ENCODE measurements at places on chromosomes 6 and 20.

DNA sequence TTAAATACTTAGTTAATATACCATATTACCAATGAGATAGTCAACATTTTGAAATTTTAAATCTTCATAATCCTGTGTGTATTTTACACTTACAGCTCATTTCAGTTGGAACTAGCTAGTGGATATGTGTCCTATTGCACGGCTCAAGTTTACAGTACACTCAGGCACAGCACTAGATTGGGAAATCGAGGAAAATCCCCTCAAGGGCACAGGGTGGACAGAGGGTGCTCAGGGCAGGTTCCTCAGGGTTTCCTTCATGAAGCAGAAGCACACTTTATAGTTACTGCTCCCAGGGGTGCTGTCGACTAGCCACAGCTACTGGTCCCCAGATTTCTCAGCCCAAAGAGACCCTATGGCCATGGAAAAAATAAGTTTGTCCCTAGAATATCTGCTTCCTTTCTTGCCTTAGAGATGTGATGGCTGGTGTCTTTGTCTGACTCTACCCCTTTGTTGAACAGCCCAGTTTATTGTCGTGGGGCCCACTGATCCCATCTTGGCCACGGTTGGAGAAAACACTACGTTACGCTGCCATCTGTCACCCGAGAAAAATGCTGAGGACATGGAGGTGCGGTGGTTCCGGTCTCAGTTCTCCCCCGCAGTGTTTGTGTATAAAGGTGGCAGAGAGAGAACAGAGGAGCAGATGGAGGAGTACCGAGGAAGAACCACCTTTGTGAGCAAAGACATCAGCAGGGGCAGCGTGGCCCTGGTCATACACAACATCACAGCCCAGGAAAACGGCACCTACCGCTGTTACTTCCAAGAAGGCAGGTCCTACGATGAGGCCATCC lies 1.5 kb downstream of the BTN2A1 start:
- DNase-seq: no peak

GRCh38 chr20:63212792-63213191 lies 3.1 kb downstream of the YTHDF1 start:
- DNase-seq: no peak

DNA sequence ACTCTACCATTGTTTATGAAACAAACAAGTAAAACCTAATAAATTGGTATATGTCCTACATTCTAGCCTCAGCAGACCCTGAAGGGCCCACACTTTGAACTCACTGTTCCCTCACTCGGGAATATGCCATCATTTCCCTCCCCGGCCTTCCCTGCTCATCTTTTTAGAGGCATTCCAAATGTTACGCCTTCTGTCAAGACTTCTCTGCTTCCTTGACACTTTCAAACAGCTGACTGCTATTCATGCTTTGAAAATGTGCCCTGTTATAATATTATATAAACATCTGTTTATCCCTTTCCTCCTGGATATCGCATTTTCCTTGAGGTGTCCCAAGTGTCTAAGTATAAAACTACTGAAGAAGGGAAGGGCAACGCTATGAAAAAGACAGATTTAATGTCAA lies 249.5 kb upstream of the THEMIS start:
- no peak for DNase-seq

- no peak for DNase-seq
These were observed 548 bp upstream of the HLA-DRA start for GRCh38 chr6:32439139-32439538.

GRCh38 chr6:11460837-11461661 lies 76.5 kb upstream of the TMEM170B start:
- peak; percentile 18 for DNase-seq

DNA sequence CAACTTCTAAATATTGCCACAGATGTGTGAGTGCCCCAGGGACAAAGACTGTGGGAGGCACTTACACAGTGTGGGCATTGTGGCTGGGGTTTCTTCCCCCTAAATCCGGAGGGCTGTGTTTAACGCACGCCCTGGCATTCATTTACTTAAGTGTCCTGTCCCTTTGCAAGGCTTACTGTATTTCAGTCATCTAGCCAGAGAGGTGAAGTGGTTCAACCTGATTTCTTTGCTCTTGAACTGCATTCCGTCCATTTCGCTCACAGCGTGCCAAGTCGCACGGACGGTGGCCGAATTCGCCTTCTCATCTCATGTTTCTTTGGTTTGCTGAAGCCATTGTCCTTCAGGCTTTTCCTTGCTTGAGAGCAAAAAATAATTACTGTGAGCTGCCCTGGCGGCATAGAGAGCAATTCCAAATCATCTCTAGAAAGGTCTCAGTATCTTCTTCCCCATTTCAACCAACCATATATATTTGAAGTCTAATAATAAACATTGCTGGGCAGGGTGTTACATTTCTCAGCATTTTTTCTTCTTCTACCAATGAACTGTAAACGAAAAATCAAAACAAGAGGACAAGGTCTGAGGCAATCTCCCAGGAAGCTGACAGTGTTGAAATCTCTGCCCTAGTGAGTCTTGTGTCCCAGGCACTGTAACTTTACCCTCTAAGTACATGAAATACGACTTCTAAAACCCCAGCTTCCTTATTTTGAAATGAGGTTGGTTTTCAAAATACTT lies 16.9 kb downstream of the SYTL3 start:
- DNase-seq: no peak

- DNase-seq: no peak
These were observed 71.3 kb downstream of the TRERF1 start for GRCh38 chr6:42380228-42380979.

DNA sequence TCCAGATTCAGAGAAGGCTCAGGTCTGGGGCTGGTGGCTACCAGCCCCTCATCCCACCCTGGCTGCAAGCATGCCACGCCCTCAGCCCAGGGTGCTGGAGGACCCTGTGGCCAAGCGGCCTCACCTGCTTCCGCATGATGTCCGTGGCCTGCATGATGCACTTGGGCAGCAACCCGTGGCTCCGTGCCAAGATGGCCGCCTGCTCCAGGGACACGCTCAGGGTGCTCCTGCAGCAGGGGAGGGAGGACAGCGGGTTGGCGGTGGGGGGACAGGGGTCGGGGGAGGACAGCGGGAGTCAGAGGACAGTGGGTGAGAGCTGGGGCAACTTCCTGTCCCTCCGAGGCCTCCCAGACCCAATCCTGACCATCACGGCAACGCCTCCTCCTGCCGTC lies 200.1 kb downstream of the PREX1 start:
- DNase-seq: no peak

DNA sequence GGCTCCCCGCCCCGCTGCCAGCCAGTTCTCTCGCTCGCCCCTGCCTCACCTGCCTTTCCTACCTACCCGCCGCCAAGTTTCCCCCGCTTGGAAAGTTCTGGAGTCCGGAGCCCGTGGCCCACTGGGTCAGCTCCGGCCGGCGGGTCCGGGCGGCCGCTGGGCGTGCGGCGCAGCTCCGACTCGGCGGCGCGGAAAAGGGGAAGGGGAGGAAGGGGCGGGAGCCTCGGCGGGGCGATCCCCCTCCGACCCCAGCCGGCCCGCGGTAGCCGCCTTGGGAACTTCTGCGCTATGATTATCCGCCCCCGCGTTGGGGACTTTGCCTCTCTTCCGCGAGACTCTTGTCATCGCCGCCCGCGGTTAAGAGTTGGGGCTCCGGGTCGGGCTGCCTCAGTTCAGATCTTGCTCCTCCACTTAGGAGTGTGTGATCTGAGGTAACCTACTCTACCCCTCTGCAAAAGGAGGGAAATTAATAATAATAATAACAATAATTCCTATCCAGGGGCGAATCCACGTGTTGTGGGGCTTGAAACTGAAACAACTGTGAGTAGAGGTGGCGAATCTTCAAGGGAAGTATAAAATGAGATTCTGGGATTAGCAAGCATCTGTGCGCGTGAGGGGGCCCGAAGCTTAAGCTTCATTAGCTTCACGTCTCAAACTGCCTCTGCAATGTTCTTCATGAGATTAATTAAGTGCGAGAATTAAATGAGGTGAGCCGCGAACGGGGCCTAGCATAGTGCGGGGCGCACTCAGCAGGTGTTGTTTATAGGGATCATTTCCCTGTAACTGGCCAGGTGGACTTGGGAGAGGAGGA lies 30.8 kb downstream of the SF3B5 start:
- peak; percentile 58 for DNase-seq

- no peak for DNase-seq
These were observed 30.8 kb downstream of the KDM1B start for GRCh38 chr6:18186033-18186432.

GRCh38 chr6:43217351-43217750 lies 11.9 kb downstream of the DNPH1 start:
- no peak for DNase-seq

- DNase-seq: no peak
These were observed 5.8 kb upstream of the PLTP start for GRCh38 chr20:45917790-45918141.

DNA sequence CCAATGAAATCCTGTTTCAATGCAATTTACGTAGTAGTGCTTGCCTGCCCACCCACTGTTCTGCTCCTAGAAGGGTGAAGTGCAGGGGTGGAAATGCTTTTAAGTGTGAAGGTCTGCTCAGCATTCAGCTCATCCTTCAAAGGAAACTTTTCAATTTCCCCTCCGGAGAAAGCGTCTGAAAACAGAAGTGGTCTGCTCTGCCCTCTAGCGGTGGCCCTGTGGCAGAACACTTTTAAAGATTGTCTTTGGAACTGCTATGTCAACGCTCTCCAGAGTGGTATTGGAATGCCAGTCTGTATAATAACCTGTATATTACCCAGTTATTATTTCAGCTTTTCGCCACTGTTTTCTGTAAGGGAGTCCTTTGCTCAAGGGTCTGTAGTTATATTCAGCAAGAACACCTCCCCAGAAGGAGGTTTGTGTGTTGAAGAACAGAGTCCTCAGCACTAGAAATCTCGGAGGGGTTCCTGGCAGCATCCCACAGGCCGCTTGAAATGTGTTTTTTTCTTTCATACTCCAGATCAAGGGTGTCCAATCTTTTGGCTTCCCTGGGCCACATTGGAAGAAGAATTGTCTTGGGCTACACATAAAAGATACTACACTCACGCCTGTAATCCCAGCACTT lies 63.1 kb upstream of the KLHL31 start:
- peak; percentile 63 for DNase-seq

Measured in activated CD4-positive, alpha-beta T cell treated with anti-CD3 and anti-CD28 coated beads, Interleukin-2, Interleukin-4, amounts not matched to agents 100 ng/mL and 50 ng/mL, durations not matched to agents 16 hours and 8 hours (primary cell).